ENCODE measurements at places on chromosomes 5 and 9.

- DNase-seq, result peak; percentile 24
Measured at GRCh38 chr9:125460883-125461635, 199.4 kb downstream of the GAPVD1 start.

GRCh38 chr5:133892306-133892705 is 76.1 kb downstream of the C5orf15 start:
- no peak for DNase-seq

DNA sequence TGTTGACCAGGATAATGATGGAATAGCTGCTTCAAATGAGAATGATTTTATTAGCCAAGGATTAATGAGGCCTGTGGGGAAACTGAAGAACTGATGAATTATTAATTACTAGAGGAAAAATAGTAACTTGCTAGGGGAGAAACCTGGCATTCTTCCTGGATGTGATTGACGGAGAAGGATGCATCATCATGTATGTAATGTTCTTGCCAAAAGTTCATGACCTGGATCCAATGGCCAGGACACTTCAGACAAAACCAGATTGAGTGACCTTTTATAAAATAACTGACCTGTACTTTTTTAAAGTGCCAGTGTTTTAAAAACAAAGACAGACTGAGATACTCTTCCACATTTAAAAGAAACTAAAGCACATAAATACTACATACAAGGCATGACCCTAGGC is 23.7 kb downstream of the KIAA1191 start:
- no peak for DNase-seq

GRCh38 chr5:42768106-42768504 is 11.5 kb downstream of the CCDC152 start:
- DNase-seq, result no peak

DNA sequence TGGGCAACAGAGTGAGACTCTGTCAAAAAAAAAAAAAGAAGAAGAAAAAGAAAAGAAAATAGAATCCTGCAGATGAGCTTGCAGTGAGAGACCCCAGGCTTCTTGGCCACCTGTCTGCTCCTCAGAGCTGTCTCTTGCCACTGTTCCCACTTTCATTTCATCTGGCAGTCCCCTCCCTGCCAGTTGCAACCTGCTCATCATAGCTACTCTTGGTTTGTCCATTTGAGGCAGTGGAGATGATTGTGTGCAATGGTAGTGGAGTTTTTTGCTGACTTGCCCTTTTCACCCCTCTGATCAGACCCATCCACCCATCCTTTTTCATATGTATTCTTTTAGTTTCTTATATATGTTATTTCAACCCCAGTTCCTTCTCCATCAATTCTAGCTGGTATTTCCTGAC is 28.7 kb downstream of the ANKRD33B start:
- no peak for DNase-seq

- DNase-seq, result peak; percentile 20
Measured at GRCh38 chr9:107102011-107102410, 181.1 kb upstream of the RAD23B start.

GRCh38 chr9:123438321-123438720 is 82.3 kb downstream of the CRB2 start:
- DNase-seq, result peak; percentile 80

GRCh38 chr5:124789104-124789605 is 42.7 kb upstream of the ZNF608 start:
- DNase-seq, result no peak

Data from brain (organoid and tissue), 16 donors.